ENCODE measurements at places on chromosomes 12 and 14.
A peak's percentile ranks its signal among the peaks of the same experiment; 100 is the strongest.

DNA sequence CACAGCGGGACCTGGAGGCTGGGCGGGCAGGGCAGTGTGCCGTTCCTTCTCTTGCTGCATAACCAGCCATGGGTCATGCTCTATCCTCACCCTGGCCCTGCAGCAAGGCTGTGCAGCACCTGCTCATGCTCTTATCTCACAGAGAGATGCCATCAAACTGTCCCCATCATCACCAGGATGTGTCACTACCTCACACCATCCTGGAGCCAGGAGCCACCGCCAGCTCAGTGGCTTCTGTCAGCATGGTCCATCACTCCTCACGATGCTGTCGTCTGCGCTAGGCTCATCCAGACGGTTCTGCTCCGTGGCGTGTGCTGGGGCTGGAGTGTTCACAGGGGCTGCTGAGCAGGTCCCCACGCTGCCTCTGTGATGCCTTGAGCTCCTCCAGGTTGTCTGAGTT, 77.2 kb upstream of the DYNC1H1 start:
- DNase-seq = no peak

GRCh38 chr12:97300891-97301290, 161.7 kb upstream of the RMST start:
- DNase-seq = peak; percentile 4

GRCh38 chr12:74608231-74608775, 70.7 kb downstream of the ATXN7L3B start:
- DNase-seq = no peak

GRCh38 chr12:54404061-54405004, 14.7 kb downstream of the ITGA5 start:
- DNase-seq = peak; percentile 62

DNA sequence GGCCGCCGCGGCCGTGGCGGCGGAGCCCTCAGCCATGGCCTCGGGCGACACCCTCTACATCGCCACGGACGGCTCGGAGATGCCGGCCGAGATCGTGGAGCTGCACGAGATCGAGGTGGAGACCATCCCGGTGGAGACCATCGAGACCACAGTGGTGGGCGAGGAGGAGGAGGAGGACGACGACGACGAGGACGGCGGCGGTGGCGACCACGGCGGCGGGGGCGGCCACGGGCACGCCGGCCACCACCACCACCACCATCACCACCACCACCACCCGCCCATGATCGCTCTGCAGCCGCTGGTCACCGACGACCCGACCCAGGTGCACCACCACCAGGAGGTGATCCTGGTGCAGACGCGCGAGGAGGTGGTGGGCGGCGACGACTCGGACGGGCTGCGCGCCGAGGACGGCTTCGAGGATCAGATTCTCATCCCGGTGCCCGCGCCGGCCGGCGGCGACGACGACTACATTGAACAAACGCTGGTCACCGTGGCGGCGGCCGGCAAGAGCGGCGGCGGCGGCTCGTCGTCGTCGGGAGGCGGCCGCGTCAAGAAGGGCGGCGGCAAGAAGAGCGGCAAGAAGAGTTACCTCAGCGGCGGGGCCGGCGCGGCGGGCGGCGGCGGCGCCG, 381 bp downstream of the YY1 start:
- DNase-seq = no peak

GRCh38 chr12:9606736-9607372, 862 bp downstream of the KLRB1 start:
- no peak for DNase-seq

- DNase-seq = no peak
Observed at GRCh38 chr14:74861734-74862090, 14.2 kb downstream of the PROX2 start.

- no peak for DNase-seq
Observed at GRCh38 chr12:85036733-85037132, 582 bp downstream of the LRRIQ1 start.

DNA sequence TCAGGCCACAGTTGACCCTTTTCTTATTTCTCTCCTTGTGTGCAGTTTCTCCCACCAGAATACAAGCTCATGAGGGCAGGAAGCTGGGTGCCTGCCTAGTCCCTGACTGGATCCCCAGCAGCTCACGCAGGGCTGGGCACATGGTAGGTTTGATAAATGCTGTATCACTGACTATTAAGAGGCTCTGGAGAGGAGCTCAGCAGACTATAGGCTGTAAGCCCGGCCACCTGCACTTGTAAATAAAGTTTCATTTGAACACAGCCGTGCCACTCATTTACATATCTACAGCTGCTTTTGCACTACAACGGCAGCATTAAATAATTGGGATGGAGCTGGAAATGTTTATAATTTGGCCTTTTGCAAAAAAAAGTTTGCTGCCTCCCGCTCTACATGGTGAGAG, 32.0 kb downstream of the CHGA start:
- no peak for DNase-seq

GRCh38 chr14:60848066-60848465, 113.5 kb downstream of the MNAT1 start:
- DNase-seq = no peak

GRCh38 chr12:31951939-31952338, 7.3 kb upstream of the RESF1 start:
- DNase-seq = no peak

- DNase-seq = no peak
Observed at GRCh38 chr12:130708648-130709047, 7.5 kb downstream of the RIMBP2 start.

- DNase-seq = no peak
Observed at GRCh38 chr12:113276306-113276705, 55.0 kb downstream of the TPCN1 start.

- DNase-seq = no peak
Observed at GRCh38 chr12:11753150-11753499, 103.7 kb downstream of the ETV6 start.

DNA sequence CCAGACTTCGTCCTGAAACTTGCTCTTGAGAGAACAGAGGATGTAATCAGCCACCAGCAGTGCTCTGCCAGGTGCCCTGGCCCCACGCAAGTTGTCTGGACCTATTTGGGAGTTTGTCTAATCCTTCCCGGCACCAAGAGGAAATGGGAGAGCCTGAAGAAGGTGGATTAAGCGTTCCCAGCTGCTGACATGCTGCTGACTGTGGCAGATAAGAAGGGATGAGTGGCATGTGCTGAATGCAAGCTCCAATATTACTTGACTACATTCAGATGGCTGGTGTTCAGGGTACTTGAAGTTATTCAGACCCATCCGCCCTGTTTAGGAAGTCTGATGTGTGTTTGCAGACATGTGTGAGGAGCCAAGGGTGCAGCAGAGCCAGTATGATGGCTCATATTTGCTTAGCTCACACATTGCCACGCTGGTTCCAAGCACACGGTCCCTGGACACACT, 440.6 kb upstream of the CCDC196 start:
- no peak for DNase-seq

DNA sequence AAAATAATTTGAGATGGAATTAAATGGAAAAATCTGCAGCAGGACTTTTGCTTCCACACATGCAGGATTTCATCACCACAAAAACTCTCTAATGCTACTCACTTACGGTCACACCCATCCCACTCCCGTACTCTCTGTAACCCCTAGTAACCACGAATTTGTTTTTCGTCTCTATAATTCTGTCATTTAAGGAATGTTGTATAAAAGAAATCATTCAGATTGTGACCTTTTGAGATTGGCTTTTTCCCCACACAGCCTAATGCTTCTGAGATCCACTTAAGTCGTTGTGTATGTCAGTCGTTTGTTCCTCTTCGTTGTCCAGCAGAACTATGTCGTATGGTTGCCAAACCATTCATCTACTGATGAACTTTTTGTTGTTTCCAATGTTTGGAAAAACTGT, 19.8 kb upstream of the PZP start:
- peak; percentile 6 for DNase-seq

GRCh38 chr12:57176846-57177245, 29.4 kb upstream of the LRP1-AS start:
- no peak for DNase-seq

GRCh38 chr14:69951935-69952334, 72.7 kb downstream of the SMOC1 start:
- no peak for DNase-seq

DNA sequence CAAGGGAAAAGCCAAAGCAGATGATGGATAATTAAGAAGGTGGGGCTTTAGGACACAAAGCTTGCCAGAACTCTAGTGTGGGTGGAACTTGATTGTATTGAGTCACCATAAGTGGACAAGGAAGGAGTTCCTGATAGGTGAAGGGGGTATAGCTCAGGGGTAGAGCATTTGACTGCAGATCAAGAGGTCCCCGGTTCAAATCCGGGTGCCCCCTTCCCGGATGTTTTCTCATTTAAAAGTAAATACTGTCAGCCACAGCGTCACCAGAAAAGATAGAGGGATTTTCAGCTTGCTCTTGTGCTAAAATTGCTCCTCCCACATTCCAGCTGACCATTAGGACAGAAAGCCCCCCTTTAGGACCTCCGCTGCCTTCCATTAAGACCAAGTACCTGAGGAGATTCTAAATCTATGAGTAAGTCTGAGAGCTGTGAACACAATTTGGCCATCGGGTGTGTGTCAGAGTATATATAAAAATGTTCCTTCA, 36.6 kb downstream of the DCAF4 start:
- peak; percentile 87 for DNase-seq

DNA sequence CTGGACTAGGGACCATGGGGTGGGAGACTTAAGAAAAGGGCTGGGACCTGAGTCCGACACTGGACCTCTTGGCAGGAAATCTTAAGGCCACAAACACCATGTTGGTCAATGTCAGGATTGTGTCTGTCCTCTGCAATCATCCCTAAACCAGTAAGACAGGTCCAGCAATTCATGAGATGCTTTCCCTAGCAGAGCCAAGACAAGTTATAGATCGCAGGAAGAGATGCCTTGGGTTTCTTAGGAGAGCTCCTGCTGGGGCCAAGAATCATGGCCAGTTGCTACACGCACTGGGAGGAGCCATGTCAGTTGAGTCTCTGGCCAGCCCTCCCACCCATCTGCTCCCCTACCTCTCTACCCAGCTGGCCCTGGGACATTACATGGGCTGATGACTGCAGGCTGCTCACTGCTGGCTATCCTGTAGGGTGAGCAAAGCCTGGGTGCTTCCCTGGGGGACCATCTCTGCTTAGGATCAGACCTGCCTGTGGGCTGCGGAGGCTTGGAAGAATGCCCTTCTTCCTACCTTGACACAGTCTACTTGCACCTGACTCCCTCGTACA, 14.2 kb downstream of the PLEKHH1 start:
- no peak for DNase-seq

DNA sequence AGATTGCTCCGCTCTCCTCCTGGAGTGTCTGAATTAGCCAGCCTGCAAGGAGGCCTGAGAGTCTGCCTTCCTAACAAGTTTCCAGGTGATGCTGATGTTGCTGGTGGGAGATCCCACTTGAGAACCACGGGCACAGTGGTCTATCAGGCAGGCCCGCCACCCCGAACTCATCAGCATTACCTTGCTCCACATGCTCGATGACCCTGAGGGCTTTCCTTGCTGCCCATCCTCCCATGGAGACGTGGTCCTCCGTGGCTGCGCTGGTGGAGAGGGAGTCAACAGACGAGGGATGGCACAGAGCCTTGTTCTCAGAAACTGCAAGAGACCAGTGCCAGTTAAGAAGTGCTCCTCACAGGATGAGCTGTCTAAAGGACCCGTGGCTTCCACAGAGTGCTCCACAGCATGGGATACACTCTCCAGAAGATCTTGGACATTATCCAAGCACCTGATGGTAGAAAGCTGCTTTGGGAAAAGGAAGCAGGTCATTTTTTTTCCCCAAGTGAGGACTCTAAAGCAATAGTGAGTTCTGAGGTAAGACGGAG, 18.3 kb downstream of the HAL start:
- no peak for DNase-seq

DNA sequence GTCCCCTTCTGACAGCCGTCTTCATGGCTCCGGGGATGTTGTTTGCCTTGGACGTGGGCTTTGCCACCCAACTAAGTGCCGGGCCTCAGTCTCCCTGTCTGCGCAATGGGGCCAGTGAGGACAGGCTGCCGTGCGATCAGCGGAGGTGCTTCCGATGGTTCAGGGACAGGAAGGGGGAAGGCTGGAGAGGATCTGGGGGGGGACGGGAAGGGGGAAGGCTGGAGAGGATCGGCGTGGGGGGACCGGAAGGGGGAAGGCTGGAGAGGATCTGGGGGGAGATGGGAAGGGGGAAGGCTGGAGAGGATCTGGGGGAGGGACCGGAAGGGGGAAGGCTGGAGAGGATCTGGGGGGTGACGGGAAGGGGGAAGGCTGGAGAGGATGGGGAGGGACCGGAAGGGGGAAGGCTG, 3.4 kb downstream of the MMP17 start:
- DNase-seq = no peak

GRCh38 chr12:81949841-81950308, 190.7 kb upstream of the PPFIA2 start:
- no peak for DNase-seq

GRCh38 chr14:88142997-88143396, 138.1 kb downstream of the GPR65 start:
- no peak for DNase-seq

GRCh38 chr12:24821691-24822090, 127.2 kb downstream of the BCAT1 start:
- DNase-seq = no peak

DNA sequence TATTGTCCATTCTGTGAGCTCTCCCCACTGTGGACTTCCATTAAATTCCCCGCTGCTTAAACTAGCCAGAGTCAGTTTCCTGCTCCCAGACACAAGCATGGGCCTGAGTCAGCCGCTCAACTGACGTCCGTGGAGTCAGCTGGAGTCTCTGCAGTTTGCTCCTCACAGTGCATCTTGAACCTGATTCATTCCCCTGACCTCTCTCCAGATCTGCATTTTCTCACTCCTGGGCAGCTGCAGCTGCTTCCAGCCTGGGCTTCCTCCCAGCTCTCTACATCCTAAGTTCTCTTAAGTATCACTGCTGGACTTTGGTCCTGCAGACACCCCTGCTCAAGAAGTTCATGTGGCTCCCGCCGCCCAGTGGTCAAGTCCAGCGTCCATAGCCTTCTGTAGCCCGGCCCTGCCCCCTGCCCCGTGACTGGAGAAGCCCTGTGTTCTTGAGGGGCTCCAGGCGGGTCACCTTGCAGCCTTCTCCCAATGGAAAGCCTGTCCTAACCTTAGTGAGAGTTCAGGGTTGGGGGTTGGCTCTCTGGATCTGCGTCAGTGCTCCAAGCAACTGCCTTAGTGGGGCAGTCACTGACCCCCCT, 20.0 kb downstream of the NFKBIA start:
- no peak for DNase-seq

DNA sequence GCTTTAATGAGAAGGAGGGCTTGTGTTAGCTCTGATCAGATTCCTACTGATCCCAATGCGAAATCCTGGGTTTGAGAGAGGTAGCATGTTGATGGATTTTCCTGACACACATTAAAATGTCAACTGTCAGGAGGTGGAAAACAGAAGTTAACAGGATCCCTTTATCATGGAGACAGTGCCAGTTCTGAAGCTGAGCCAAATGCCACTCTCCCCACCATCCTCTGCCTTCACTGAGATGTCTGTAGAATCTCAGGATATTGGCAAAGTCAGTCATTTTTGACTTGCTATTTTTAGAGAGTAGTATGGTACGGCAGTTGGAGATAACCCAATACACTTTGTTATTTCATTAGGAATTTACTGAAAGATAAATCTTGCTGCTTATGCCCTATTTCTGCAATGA, 1816.2 kb upstream of the FLRT2 start:
- DNase-seq = no peak

GRCh38 chr12:23222801-23223200, 597.8 kb downstream of the ETNK1 start:
- DNase-seq = peak; percentile 21

Measured in COLO829 (cell line).